ENCODE measurements at places on chromosomes 13 and 19. TPM values are rescaled to one million over a fixed set of nuclear protein-coding genes. Genes with fewer than 3 reads are reported as not detected.

DNA sequence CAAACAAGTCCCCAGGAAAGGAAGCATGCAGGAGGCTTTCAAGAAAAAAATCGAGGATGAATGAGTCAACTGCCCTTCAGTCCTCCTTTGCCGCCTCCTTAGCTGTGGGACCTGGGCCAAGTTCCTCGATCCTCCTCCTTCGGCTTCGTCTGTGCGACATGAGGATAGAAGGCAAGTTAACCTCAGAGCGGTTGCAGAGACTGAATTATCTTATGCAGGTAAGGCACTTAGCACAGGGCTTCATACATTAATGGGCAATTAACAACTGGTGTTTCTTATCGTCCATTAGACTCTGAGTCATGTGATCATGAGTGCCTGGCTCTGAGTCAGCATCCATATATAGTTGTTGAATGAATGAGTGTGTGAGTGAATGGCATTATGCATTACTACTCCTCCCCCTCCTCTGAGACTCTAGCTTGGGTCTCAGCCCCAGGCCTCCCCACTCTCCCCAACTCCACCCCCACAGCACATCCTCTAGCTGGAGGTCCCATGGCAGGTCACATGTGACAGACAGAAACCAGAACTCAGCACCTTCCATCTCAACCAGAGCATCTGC, 1.6 kb upstream of the TTC9B start:
- H3K27ac ChIP-seq = no peak overlapping the region
- peaks cover 16% of the 10 kb centered on the region for H3K4me1 ChIP-seq
- peaks cover 7% of the 10 kb centered on the region for H3K36me3 ChIP-seq
- H3K27me3 ChIP-seq = peaks cover 30% of the 10 kb centered on the region

GRCh38 chr13:83221256-83221655, 661.0 kb downstream of the SLITRK1 start:
- DNase-seq = no peak
- H3K36me3 ChIP-seq = no peaks in the 10 kb centered on the region
- no peak overlapping the region for H3K4me3 ChIP-seq
- no peaks in the 10 kb centered on the region for H3K27me3 ChIP-seq

- no peak overlapping the region for H3K27ac ChIP-seq
- H3K4me1 ChIP-seq = no peaks in the 10 kb centered on the region
- peaks cover 32% of the 10 kb centered on the region for H3K27me3 ChIP-seq
- DNase-seq = no peak
- H3K4me3 ChIP-seq = no peak overlapping the region
Observed at GRCh38 chr19:46035986-46036743, 4.6 kb downstream of the IGFL4 start.

DNA sequence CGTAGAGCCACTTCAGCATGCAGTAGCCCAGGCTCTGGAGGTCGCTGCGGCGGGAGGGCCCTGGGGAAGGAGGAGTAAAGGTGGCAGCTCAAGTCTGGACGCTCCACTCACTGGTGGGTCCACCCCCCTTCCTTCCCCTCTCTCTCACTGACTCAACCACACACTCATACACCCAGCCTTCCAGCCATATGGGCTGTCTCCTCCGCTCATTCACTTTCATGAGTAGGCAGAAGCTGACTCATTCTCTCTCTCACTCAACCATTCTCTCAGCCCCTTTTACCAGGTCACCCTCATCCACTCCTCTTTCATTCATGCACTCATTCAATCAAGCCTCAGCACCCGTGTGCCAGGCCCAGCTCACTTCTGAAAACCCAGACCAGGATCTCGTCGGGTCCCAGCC, 27.5 kb upstream of the SIGLEC11 start:
- H3K4me3 ChIP-seq = no peak overlapping the region
- H3K36me3 ChIP-seq = peaks cover 10% of the 10 kb centered on the region
- H3K27ac ChIP-seq = no peak overlapping the region
- H3K27me3 ChIP-seq = no peaks in the 10 kb centered on the region

- peaks cover 4% of the 10 kb centered on the region for H3K27me3 ChIP-seq
- no peak overlapping the region for H3K4me3 ChIP-seq
- no peak for DNase-seq
- H3K27ac ChIP-seq = no peak overlapping the region
- H3K4me1 ChIP-seq = no peaks in the 10 kb centered on the region
Observed at GRCh38 chr13:112170823-112171569, 104.0 kb downstream of the SOX1 start.

DNA sequence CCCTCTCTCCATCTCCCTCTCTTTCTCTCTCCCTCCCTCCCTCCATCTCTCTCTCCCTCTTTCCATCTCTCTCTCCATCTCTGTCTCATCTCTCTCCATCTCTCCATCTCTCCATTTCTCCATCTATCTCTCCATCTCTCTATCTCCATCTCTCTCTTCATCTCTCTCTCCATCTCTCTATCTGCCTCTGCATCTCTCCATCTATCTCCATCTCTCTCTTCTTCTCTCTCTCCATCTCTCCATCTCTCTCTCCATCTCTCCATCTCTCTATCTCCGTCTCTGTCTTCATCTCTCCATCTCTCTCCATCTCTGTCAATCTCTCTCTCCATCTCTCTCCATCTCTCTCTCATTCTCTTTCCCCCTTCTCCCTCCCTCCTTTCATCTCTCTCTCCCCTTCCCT, 56.1 kb upstream of the NFIC start:
- H3K4me1 ChIP-seq = no peaks in the 10 kb centered on the region
- no peak overlapping the region for H3K27ac ChIP-seq
- peaks cover 21% of the 10 kb centered on the region for H3K27me3 ChIP-seq
- H3K36me3 ChIP-seq = no peaks in the 10 kb centered on the region
- H3K4me3 ChIP-seq = no peak overlapping the region

DNA sequence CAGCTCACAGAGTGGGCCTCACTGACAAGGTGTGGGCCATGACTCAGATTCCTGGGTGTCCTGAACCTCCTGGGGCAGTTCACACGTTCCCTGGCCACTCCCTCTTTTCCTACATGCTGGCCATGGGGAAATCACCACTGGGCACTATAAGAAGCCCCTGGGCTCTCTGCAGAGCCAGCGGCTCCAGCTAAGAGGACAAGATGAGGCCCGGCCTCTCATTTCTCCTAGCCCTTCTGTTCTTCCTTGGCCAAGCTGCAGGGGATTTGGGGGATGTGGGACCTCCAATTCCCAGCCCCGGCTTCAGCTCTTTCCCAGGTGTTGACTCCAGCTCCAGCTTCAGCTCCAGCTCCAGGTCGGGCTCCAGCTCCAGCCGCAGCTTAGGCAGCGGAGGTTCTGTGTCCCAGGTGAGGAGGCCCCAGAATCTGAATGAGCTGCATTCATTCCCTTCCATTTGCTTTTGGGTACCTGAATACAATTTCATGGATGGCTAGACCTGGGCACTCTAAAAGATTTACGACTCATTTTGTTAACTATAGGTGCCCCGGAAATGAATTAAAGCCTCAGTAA, at the start of gene OLFM4:
Gene OLFM4, plus strand, starts transcription at position 177 of the 567 bp plus-strand sequence. Its CDS starts 24 bp downstream, at position 201.
- H3K36me3 ChIP-seq = no peaks in the 10 kb centered on the region
- H3K4me3 ChIP-seq = no peak within 1 kb of the TSS
- H3K27me3 ChIP-seq = no peaks in the 10 kb centered on the region
- H3K4me1 ChIP-seq = no peaks in the 10 kb centered on the region

Gene SULT2A1
- not detected for total RNA-seq

- no peak for DNase-seq
- no peaks in the 10 kb centered on the region for H3K36me3 ChIP-seq
Observed at GRCh38 chr13:27822258-27822872, 30.1 kb downstream of the GSX1 start.

GRCh38 chr19:47036097-47036651, 12.2 kb downstream of the TMEM160 start:
- H3K27me3 ChIP-seq = peaks cover 1% of the 10 kb centered on the region
- DNase-seq = no peak
- H3K4me3 ChIP-seq = peak overlapping the region; percentile 86

DNA sequence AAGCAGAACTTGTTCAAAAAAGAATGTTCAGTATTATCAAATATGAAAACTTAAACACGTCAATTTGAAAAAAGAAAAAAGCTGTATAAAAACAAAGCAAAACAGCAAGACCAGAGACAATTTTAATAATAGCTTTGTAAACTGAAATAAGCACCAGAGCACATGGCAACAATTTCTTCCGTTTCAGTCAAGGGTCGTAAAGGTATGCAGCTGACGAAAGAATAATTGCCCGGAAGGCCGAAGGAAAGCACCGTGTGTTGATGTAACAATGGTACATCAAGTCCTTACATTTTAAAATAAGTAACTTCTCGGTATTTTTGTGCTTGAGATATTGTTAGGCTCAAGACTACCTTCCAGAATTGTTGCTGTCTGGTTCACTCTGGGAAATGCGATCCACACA, 1.7 kb downstream of the PROSER1 start:
- H3K4me1 ChIP-seq = peaks cover 54% of the 10 kb centered on the region
- peaks cover 9% of the 10 kb centered on the region for H3K36me3 ChIP-seq
- H3K4me3 ChIP-seq = peak overlapping the region; percentile 90
- peak overlapping the region; percentile 94 for H3K27ac ChIP-seq
- no peaks in the 10 kb centered on the region for H3K27me3 ChIP-seq
- DNase-seq = no peak

GRCh38 chr13:75422028-75422427, 59.9 kb downstream of the TBC1D4 start:
- H3K27ac ChIP-seq = no peak overlapping the region
- no peaks in the 10 kb centered on the region for H3K36me3 ChIP-seq
- no peak for DNase-seq
- no peaks in the 10 kb centered on the region for H3K27me3 ChIP-seq

DNA sequence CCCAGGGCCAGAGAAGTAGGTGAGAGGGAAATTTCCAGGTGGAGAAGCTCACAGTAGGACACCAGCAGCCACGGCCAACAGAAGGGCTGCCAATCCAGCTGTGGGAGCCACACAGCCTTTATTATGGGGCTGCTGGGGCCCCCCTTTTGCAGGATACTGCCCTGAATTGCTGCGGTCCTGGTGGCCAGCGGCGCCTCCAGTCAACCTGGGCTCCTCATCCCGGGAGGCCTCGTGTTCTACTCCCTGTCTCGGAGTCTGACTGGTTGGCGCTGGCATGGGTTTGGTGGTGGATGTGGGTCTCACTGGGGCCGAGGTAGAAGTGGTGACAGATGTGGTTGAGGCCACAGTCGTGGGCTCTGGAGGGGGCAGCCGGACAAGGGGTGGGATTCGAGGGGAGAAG, 4.1 kb downstream of the LYPD3 start:
- DNase-seq = no peak
- H3K36me3 ChIP-seq = no peaks in the 10 kb centered on the region
- peak overlapping the region; percentile 10 for H3K4me3 ChIP-seq
- H3K4me1 ChIP-seq = no peaks in the 10 kb centered on the region
- no peak overlapping the region for H3K27ac ChIP-seq
- no peaks in the 10 kb centered on the region for H3K27me3 ChIP-seq

DNA sequence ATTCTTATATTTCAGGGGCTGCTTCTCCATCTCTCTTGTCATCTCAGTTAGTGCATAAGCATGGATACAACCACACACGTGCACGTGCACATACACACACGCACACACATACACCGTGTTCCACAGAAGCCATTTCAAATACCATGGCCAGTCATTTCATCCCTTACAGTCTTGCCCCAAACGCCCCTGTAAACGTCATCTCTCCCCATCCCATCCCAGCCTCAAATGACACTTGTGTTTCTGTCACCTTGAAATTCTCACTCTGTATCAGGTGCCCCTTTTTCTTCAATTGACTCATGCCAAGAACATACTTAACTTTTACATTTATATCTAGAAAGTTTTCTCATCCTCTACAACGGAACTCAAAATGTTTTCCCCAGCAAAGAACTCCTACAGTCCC, 220.5 kb downstream of the IRS2 start:
- no peak for DNase-seq
- no peaks in the 10 kb centered on the region for H3K36me3 ChIP-seq
- peaks cover 12% of the 10 kb centered on the region for H3K4me1 ChIP-seq
- no peak overlapping the region for H3K27ac ChIP-seq
- H3K27me3 ChIP-seq = peaks cover 7% of the 10 kb centered on the region

DNA sequence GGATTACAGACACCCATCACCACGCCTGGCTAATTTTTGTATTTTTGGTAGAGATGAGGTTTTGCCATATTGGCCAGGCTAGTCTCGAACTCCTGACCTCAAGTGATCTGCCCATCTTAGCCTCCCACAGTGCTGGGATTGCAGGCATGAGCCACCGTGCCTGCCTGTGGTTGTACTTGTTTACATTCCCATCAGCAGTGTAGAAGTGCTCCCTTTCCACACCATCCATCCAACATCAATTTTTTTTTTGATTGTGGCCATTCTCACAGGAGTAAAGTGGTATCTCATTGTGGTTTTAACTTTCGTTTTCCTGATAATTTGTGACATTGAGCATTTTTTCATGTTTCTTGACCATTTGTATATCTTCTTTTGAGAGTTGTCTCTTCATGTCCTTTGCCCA, 1019.4 kb upstream of the SLC10A2 start:
- no peaks in the 10 kb centered on the region for H3K4me1 ChIP-seq
- no peak overlapping the region for H3K27ac ChIP-seq
- H3K36me3 ChIP-seq = peaks cover 14% of the 10 kb centered on the region
- no peak overlapping the region for H3K4me3 ChIP-seq
- no peak for DNase-seq

Gene TTYH1
- total RNA-seq = 0.73 TPM

Gene NOVA2
- total RNA-seq = not detected

GRCh38 chr13:112634102-112634501, 46.1 kb upstream of the TUBGCP3 start:
- no peak overlapping the region for H3K4me3 ChIP-seq
- H3K27ac ChIP-seq = no peak overlapping the region
- no peaks in the 10 kb centered on the region for H3K36me3 ChIP-seq

Gene HOOK2
- total RNA-seq = 19.5 TPM

GRCh38 chr13:29136341-29136740, 316.2 kb downstream of the MTUS2 start:
- H3K4me3 ChIP-seq = no peak overlapping the region
- no peak overlapping the region for H3K27ac ChIP-seq
- no peaks in the 10 kb centered on the region for H3K27me3 ChIP-seq
- no peak for DNase-seq
- no peaks in the 10 kb centered on the region for H3K4me1 ChIP-seq

DNA sequence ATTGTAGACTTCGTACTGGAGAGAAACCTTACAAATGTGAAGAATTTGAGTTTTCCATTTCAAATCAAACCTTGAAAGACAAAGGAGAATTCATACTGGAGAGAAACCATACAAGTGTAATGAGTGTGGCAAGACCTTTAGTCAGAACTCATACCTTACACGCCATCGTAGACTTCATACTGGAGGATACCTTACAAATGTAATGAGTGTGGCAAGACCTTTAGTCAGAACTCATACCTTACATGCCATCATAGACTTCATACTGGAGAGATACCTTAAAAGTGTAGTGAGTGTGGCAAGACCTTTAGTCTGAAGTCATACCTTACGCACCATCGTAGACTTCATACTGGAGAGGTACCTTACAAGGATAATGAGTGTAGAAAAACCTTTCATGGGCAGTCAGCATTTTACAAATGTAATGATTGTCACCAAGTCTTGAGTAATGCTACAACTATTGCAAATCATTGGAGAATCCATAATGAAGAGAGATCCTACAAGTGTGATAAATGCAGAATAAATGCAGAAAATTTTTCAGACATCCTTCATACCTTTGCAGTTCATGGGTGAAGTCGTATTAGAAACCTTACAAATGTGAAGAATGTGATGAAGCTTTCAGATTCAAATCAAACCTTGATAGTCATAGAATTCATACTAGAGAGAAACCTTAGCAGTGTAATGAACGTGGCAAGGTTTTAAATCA, 14.7 kb downstream of the ZNF765 start:
- H3K4me1 ChIP-seq = no peaks in the 10 kb centered on the region
- H3K27me3 ChIP-seq = no peaks in the 10 kb centered on the region
- peaks cover 79% of the 10 kb centered on the region for H3K36me3 ChIP-seq
- H3K27ac ChIP-seq = no peak overlapping the region
